Right lung (tissue), 10 donors: ENCODE measurements at places on chromosomes 1 and 21. TPM values are rescaled to one million over a fixed set of nuclear protein-coding genes. Genes with fewer than 3 reads are reported as not detected.

S100A8 gene
- polyA plus RNA-seq, result 12.1 TPM

ARMH1 gene
- 6.3 TPM for polyA plus RNA-seq

GPR25 gene
- not detected for polyA plus RNA-seq

FCRL2 gene
- 0.06 TPM for polyA plus RNA-seq

SPRR1A gene
- not detected for polyA plus RNA-seq
